ENCODE measurements at places on chromosomes 6 and 20.

GRCh38 chr6:115796829-115797228, 263.9 kb downstream of the FRK start:
- DNase-seq = no peak

- DNase-seq = no peak
Observed at GRCh38 chr20:14488756-14489479, 151.5 kb upstream of the FLRT3 start.

- DNase-seq = no peak
Observed at GRCh38 chr6:26068036-26068435, 19.2 kb upstream of the HFE start.

- no peak for DNase-seq
Observed at GRCh38 chr20:13130707-13131103, 90.4 kb upstream of the ISM1 start.

DNA sequence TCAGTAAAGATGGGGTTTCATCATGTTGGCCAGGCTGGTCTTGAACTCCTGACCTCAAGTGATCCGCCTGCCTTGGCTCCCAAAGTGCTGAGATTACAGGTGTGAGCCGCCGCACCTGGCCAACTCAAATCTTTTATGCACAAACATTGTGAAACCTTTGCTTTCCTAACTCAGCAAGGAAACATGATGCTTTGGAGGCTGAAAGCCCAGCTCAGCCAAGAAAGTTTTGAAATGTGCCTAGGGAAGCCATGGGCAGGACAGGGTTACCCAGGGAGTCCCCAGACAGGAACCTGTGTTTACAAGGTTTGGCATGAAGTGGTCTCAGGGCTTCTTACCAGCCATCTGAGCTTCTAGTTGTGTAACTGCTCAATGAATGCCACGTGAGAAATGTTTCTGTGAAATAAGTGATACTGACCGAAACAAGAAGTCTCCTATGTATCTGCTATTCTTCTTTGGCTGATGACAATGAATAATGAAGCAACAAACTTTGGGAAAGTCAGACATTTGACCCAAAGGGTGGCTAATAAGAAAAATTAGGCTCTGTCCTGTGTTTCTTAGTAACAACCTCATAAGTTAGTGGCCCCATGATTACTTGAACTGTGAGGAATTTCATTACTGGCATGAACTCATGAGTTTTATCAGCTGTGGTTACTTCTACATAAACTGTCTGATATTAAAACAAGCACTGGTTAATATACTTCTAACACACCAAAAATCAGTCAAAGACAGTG, 163.5 kb downstream of the KIF6 start:
- no peak for DNase-seq

GRCh38 chr6:108959972-108960582, 111.9 kb downstream of the ARMC2 start:
- DNase-seq = no peak

DNA sequence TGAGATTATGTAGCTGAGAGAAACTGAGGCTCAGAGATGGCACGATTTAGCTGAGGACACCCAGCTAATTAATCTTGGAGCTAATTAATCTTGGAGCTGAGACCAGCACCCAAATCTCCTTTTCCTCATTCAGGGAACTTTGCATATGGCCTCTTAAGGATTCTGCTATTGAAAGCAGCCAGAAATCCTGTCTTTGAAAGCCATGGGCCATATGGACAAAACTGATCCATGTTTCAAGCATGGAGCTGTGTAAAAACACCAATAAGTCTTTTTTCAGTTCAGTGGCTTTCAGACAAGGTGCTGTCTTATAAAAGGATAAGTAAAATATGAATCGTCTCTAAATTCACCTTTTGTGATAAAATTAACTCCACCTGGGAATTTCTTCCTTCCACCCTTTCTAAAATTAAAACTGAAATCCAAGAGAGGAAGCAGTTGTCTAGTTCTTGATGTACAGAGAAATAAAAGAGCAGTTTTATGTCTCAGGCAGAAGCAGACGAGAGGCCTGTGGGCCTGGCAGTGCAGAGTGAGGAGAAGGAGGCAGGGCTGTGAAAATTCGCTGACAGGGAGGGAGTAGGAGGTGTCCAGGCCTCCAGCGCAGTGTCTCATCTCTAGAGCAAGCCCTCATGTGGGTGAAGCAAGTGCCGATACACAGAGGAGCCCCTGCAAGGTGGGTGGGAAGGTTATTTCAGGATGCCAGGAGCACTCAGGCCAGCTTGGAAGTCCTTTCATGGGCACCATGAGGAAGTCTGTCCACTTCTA, 266.9 kb downstream of the UST start:
- DNase-seq = no peak

DNA sequence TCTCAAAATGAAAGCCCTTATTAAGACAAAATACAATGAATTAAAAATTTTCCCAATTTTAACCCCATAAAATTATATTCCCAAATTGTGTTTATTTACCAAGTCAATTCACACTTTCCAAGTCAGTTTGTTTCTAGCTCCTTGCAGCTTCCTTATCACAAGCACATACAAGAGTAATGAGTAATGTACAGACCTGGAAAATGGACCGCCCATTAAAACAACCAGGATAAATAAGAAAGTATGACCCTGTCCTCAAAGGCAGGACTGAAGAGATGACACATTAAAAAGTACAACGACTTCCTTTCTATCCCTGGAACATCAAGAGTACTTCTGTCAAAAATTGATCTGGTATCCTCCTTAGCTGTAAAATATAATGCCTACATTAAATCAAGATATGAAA, 47.1 kb upstream of the TMX4 start:
- no peak for DNase-seq

DNA sequence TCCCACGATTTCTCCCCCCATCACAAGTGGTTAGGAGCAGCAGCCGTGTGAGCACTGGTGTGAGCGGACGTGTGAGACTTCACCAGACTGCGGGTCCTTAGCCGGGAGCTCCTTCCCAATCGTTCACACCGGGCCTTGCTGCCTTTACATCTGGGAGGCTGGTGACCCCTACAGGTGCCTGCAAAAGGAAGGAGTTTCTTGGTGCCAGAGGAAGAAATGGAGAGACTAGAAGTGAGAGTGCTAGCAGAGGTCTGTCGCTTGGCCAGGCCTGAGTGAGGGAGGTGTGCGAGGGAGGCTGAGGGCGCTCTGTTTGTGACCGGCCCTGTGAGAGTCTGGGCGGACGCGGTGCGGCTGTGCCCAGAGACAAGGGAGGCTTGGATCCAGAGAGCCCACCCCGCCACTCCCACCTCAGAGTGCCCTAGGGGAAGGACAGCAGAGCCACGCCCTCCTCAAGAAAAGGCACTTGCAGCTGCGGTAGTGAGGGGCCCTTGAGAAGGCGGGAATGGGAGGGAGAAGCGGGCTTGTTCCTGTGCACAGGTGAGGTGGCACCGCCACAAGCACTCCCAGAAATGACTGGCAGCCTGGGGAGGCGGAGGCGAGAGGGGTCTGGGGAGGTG, 10.0 kb upstream of the ARMC2 start:
- DNase-seq = no peak

DNA sequence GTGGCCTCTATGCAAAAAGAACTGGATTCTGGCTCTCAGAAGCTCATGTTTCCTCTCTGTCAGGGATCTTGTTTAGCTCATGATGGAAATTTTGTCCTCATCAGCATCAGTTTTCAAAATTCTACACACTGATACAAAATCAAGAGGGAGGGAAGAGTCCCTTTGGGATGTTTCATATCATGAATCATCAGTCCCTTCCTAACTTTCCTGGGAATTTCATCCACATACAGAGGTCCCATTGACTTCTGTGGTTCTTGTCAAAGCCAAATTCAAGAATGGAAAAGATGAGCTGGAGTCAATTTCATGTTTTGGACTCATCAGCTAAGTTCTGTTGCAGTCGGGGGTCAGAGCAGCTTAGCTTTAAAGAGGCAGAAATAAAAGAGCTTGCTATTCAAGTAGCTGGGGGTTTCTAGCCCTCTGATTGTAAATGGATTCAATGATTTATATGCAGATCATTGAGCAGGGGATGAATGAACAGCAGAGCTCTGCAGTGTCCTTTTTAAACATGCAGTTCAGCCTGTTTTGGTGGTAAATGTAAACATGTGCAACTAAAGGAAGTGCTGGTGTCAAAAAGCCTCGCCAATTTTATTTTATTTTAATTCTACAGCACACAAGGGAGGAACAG, 21.3 kb upstream of the TMEM14A start:
- no peak for DNase-seq

DNA sequence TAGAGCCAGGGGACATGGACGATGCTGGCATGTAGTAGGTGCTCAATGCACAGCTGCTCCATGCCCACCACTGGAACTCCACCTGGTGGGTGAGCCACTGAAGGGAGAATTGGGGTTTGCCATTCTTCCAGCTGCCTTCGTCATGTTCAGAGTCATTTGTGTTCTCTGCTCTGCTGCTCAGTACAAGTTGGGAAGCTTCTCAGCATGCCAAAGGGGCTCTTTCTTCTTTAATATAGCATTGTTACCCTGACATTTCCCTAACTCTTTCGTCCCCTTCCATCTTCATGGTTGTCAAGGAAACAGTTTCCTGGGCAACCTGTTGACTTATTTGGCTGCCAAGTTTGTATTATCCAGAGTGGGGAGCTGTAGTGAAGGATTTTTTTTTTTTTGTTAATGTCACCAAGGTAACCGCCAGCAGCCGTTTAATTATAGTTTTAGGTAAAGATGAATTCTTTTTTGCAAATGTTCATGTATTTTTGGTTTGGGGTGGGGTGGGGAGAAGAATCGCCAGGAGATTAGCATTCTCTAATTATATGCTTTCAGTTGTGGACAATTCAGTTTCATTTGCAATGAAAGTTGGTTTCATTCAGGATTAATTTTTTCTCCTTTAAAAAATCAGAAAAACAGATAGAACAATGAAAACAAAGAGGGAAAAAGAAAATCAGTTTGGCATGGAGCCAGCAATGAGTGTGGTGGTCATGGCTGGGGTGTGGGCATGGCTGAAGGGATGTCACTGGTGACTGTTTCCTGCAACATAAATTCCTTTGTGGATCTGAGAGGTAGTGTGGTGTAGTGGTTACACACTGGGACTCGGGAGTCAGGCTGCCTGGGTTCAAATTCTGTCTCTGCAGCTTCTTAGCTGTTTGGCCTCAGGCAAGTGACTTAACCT, 73.0 kb upstream of the KCNG1 start:
- no peak for DNase-seq

DNA sequence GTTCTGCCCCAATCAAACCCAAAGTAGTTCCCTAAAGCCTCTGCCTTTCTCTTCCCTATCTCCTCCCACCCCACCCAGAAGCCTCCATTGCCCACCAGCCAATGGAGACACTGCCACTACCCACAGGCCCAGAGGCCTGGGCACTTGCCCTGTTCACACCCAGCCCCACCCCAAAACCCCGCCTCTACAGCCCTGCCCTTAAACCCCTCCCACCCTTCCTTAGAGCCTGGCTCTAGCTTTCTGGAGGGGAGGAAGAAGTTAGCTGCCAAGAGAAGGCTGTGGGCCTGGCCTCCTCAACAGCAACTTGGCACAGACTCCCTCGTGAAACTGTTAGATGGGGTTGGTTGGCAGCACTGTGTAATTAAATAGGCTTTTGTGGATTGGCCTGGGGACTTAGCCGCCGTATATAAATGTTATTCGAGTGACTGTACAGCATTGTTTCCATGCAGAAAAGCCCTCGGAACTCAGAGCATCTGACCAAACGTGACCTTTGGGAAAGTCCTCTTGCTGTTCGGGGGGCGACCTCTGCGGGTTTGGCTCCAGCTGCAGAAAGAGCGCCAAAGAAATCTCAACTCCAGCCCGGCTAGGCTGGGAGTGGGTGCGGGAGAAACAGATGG, 31.4 kb downstream of the COL11A2 start:
- DNase-seq = no peak

DNA sequence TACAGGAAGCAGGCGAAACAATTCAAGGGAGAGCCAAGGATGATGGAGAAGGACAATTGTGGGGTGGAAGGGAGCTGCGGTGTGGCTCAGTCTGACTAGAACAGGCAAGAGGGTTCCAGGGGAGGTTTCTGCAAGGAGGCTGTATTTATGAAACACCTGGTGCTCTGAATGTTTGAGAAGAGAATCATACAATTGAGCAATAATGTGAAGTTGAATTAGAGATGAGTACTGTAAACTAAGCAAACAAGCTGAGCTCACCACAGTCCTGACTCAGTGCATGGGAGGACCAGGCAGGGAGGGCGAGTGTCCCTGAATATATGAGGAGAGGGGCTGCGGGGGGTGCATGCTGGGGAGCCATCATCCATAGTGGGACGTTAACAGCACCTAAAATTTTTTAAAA, 279.7 kb downstream of the KIF16B start:
- no peak for DNase-seq

DNA sequence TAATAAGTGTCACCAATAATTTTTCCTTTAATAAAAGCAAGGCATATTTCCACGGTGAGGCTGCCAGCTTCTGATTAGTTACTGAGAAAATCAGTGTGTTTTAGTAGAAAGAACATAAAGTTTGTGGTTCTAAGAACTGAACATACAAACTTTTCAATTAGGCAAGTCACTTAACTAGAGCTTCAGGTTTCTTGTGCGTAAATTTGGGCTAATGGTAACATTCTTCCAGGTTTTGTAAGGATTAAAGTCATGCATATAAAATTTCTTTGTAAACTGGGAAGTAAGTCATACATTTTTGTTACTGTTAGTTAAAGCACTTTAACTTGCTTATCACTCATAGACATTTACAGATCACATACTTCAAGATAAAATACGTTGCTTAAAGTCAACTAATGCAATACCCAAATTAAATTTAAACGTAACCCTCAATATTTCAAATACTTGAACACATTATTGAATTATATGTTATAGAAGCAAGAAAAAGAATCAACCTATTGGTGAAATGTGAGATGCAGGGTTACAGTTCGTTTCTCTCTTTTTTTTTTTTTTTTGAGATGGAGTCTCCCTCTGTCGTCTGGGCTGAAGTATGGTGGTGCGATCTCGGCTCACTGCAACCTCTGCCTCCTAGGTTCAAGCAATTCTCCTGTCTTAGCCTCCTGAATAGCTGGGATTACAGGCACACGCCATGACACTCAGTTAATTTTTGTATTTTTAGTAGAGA, 327.3 kb upstream of the NOX3 start:
- DNase-seq = no peak

GRCh38 chr6:25868436-25869183, 5.4 kb downstream of the SLC17A3 start:
- no peak for DNase-seq

DNA sequence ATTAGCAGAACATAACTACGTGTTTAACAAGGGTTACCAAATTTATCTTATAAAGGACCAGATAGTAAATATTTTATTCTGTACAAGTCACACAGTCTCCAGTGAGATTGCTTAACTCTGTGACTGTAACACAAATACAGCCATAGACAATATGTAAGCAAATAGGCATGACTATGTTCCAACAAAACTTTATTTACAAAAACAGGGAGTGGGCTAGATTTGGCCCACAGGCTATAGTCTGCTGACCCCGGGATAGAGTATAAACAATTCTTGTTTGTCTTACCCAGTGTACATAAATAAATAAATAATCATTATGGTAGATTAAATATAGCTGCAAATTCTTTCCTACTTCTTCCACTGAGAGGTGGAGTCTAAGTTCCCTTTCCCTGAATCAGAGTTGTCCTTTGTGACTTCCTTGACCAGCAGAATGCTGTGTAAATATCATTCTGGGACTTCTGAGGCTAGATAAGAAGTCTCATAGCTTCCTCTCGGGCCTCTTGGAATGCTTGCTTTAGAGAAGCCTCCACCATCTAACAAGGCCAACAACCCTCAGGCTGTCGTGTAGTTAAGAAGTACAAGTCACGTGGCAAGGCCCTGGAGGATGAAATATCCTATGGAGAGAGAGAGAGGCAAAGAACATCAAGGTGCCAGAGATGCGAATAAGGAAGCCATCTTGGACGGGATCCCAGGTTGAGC, 59.1 kb upstream of the TMEM244 start:
- DNase-seq = no peak
